ENCODE measurements at places on chromosomes 2 and 18.

DNA sequence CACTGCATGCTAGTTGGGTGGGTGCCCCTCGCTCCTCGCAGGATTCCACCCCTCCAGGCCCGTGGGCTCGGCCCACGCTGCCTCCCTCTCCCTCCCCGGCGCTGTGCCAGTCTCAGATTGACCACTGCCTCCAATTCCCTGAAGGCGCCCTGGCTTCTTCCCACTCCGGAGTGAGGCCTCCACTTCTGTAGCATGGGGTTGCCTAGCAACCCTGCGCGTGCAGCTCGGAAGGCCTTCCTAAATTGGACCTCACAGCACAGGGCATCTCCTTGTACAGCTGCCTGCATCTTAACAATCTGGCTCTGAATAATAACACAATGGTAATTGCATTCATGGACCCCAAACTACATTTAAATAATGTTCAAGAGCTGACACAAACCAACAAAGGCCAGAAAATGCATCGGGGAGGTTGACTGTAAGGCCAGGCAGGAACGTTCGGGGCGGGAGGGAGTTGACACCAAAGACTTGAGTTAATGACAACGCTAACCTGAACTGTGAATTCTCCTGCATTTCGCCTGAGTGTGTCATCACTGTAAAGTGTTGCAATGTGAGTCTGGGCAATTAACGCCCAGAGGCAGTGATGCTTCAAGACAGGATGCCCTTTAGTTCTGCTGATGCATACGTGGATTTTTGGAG is 222.9 kb downstream of the ZBTB7C start:
- no peak for DNase-seq

GRCh38 chr2:64831134-64831976 is 157.8 kb upstream of the SLC1A4 start:
- DNase-seq: peak; percentile 71

DNA sequence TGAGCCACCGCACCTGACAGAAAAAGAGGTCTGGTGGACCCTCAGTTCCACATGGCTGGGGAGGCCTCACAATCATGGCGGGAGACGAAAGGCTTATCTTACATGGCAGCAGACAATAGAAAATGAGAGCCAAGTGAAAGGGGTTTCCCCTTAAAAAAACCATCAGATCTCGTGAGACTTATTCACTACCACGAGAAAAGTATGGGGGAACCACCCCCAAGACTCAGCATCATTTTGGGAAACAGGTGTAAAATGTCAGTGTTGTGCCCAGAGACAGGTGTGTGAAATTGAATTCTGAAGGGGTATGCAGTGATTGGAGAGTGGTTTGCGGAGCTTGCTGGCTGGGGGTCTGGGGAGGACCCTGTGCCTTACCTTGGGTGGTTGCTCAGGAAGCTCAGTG is 4.6 kb upstream of the D2HGDH start:
- DNase-seq: no peak

- DNase-seq: no peak
Observed at GRCh38 chr18:34978533-34978893, 62.7 kb upstream of the MAPRE2 start.

DNA sequence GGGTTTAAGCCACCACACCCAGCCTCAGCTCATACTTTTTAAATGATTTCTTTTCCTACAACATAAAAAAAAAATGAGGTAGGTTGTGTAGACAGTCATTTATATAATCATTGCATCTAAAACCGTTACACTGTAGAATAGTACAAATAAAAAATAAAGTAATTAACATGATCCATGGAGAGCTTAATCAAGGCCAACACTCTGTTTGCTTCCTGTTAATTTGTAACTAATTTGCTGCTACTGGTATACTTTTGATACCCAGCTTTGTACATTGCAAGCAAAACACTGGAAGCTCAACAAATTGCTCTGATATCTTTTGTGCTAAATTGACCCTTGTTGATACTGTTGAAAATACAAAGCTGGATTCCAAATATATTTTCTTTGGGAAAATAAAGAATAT is 20.2 kb upstream of the KCTD1 start:
- DNase-seq: no peak

DNA sequence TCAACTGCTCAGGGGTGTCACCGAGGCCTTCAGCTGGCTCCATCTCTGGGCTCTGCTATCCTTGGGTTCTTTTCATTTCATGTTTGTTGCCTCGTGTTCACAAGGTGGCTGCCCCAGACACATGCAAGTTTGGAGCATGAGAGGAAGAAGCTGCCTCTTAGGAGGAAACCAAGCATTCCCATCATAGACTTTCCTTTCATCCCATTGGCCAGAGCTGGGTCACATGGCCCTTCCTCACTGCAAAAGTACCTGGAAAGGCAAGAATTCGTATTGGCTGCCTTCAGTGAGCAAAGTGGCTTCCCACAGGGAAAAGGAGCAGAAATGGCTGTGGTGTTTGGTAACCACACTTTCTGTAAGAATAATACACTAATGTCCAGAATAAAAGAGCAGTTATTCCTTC is 155.7 kb upstream of the RAB12 start:
- no peak for DNase-seq

DNA sequence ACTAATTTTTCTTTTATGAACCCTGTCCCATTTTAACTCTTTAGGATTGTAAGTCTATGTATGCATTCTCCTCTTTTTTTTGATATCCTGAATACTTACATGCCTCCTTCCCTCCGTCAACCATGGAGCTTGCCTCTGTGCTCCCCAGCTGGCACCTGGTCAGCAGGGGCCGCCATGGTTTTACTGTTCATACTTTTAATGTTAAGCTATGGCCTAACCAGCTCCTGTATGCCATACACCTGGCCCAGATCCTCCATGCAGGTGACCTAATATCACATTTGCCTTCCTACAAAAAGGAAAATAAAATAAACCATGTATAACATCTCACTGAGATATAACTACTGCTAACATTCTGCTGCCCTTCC is 283.1 kb upstream of the TRIB2 start:
- no peak for DNase-seq

DNA sequence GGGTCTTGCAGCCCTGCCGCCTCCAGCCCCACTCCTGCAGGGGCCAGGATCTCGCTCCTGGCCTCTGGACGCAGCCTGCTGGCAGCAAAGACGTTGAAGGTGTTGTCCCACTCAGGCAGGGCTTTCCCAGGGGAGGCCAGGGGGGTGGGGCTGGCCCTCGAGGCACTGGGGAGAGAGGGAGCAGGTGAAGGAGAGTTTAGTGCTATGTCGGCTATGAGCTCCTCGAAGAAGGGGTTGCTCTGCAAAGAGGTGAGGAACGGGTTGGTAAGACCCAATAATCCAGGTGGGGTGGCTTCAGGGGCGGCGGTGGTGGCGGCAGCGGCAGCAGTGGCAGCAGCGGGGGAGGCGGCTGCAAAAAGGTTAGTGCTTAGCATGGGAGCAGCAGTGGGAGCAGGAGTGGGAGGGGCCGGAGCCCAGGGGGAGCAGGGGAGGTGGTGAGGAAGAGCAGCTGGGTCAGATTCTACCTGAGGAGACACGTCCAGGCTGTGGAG is 9.7 kb upstream of the SFXN5 start:
- no peak for DNase-seq

GRCh38 chr2:200447139-200447855 is 62.6 kb downstream of the KCTD18 start:
- no peak for DNase-seq

DNA sequence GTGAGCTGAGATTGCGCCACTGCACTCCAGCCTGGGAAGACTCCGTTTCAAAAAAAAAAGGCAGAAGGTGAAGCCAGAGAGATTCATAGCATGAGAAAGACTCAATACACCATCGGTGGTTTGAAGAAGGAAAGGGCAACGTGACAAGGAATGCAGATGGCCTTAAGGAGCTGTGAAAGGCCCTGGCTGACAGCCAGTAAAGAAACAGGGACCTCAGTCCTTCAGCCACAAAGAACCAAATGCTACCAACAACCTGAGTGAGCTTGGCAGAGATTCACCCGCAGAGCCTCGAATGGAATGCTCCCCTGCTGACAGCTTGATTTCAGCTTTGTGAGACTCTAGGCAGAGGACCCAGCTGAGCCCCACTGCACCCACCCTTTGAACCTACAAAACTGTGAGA is 154.9 kb upstream of the NDUFV2 start:
- no peak for DNase-seq

GRCh38 chr2:107737756-107738155 is 88.9 kb upstream of the RGPD4 start:
- no peak for DNase-seq

GRCh38 chr2:67453310-67453709 is 56.2 kb downstream of the ETAA1 start:
- DNase-seq: no peak

GRCh38 chr2:80302001-80302313 is 2.6 kb downstream of the LRRTM1 start:
- no peak for DNase-seq

DNA sequence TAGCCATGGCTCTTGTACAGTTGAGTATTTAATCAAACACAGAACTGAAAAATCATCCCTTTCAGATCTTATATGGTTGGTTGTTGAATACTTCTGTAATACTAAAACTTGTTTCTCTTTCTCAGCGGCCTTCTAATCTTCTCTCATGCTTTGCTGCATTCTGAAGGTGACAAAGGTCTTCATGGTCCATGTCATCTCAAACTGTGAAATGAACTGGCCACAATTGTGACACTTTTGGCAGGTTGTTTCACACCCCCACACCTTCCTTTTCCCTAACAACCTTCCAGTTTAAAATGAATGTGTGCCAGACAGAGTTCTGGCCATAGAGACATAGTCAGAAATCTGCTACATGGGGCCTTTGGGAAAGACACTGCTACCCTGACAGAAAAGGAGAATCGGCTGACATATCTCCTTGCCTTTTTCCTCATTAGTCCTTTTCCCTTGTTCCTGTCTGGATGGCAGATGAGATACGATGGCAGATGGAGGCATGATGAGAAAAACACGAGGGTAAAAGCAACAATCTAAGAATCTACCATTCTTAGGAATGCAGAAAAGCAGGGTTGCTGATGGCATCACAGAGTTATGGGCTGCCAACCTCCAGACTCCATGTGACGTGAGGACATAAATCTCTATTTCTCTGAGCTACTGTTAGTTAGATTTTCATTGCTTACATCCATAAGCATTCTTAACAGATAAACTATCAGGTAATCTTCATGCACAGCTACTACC is 106.5 kb downstream of the PIGN start:
- DNase-seq: no peak
